ENCODE measurements at places on chromosomes 16 and 17.

DNA sequence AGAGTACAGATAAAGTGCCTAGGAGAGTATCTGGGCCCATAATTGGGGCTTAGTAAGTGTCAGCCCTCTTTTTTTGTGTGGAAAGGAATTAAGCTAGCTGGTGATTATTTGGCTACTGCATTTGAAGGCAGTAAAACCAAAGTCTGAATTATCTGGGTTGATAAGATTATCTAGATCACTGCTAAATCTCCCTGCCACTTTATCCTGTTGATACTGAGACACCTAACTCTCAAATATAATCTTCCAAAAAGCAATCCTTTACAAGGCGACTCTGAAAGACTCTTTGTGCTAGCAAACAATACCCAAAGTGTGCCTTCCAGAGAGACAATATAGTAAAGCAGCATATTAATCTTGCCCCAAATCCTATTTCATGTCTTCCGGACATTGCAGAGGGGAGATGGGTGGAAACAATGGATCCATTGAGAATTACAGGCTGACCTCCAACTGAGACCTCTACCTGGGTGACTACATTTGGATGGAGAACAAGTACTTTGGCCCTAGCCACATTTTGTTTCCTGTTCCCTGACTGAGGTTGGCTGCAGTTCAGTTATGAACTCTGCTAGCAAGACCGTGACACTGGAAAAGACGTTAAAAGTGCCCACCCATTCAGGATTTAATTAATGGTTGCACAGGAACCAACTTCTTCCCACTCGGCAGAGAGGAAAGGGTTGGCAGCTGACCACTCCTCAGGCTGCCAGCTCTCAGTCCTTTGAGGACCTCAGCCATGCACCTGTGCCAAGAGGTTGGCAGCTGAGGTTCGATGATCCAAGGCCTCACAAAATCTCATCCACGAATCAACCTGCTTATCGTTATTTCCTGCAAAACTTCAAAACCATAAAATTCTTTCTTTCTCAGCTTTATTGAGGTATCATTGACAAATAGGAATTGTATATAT lies 72.6 kb downstream of the SYCE1L start:
- no peaks in the 10 kb centered on the region for H3K4me1 ChIP-seq
- H3K27me3 ChIP-seq: no peaks in the 10 kb centered on the region
- no peaks in the 10 kb centered on the region for H3K36me3 ChIP-seq
- no peak overlapping the region for H3K4me3 ChIP-seq
- no peak for DNase-seq
- peak overlapping the region; percentile 54 for H3K27ac ChIP-seq

DNA sequence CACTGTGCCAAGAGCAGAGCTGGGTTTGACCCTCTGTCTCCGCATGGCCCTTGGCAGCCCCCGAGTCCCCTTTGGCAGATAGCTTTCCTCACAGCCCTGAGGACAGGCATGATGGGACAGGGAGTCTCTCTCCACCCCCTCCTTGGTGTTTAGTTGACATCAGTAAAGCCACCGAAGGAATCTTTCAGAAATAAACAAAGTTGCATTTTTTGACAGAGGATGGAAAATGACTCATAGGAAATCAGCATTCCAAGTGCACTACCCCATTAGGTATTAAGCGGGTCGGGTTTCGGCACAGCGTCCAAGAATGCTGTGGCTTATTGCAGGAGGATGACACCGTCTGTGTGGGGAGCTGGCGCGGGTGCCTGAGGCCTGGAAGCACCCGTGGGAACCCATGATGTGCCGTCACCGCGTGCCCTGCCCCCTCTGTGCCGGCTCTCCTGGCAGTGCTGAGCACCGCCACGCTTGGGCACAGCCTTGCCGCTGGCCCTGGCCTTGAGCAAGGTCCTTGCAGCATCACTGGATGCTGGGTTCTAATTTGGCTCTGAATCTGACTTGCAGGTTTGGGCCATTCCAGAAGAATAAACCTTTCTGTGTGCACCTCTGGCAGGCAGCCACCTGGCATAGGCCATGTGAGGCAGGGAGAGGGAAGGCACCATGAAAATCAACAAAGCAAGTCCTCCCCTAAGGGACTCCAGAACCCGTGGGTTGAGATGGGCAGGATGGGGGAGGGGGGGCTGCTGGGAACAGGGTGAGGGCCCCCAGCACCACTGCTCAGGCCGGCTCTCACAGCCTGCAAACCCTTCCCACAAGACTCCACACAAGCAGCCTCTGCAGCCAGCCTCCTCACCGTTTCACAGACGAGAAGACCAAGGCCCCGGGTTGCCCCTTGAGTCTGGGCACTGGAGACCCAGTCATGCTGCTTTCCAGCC lies 50.5 kb upstream of the ZNF469 start:
- H3K4me1 ChIP-seq: no peaks in the 10 kb centered on the region
- H3K27ac ChIP-seq: no peak overlapping the region
- no peak overlapping the region for H3K4me3 ChIP-seq
- no peaks in the 10 kb centered on the region for H3K27me3 ChIP-seq
- no peaks in the 10 kb centered on the region for H3K36me3 ChIP-seq

DNA sequence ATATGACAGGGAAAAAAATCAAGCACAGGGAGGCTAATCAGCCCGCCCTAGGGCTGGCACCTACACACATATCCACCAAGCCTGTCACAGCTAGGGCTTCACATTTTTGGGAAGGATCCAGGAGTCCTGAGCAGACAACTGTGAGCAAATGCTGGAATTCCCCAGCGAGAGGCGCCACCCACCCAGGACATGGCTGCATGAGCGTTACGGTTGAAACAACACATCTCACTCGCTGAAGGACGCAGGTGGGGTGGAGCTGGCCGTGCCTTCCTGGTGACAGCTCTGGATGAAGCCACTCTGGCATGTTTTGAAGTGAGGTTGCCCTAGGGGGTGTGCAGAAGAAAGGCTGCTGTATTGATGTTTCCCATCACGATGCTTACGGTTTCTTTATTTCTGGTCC lies 315.1 kb upstream of the EEF2KMT start:
- DNase-seq: no peak
- no peak overlapping the region for H3K27ac ChIP-seq
- peaks cover 17% of the 10 kb centered on the region for H3K27me3 ChIP-seq
- H3K4me3 ChIP-seq: no peak overlapping the region

GRCh38 chr16:46916980-46917379 lies 32.8 kb downstream of the GPT2 start:
- H3K27me3 ChIP-seq: no peaks in the 10 kb centered on the region
- DNase-seq: no peak
- no peaks in the 10 kb centered on the region for H3K36me3 ChIP-seq
- no peak overlapping the region for H3K4me3 ChIP-seq
- H3K27ac ChIP-seq: no peak overlapping the region

DNA sequence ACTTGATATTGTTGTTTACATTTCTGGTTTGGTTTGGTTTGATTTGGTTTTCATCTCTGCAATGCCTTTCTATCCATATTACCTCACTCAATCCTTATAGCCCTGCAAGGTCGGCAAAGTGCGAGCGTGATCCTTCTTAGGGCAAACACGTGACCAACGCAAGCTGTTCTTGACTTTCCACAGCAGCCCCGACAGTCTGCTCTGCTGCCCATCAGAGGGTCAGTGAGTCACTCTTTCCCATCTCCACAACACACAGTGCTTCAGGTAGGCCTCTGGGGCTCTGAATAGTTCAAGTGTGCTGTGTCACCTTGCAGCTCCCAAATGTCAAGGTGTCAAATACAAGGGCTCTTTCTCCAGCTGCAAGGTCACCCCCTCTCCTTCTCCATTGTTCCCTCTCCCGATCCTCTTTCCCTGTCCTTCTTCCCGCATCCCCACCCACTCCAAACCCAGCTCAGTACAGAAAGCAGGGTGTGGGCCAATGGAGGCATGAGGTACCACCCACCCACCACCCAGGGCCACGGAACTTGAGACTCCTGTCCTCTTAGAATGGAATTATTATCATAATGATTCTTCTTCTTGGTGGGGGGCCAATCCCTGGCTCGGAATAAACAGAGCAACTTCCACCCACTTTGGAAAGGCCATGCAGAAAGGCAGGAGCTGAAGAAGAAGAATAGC lies 139.7 kb downstream of the SLC39A11 start:
- no peaks in the 10 kb centered on the region for H3K36me3 ChIP-seq
- H3K27me3 ChIP-seq: no peaks in the 10 kb centered on the region
- H3K4me1 ChIP-seq: peaks cover 8% of the 10 kb centered on the region
- H3K4me3 ChIP-seq: no peak overlapping the region

Data from Panc1 (cell line).